Frontal cortex (tissue), 4 donors: ENCODE measurements at places on chromosomes 6 and 20. TPM values are rescaled to one million over a fixed set of nuclear protein-coding genes. Genes with fewer than 3 reads are reported as not detected.

DNA sequence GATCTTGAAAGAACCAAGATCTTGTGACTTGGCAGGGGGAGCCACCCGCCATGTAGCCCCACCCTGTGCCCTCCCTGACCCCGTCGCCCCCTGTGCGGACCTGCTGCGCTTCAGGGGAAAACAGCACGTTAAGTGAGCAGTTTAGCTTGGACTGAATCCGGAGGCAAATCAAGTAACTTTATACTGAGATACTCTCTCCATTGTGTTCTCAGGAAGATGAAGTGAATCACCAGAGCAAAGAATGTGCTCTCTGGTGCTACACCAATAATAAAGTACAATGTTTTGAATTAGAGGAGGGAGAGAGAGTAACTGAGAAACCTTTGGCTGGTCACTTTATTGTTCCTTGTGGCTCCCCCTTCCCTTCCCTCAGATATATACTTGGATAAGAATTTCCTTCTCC lies 83.4 kb downstream of the TXNDC5 start:
- DNase-seq: no peak

GRCh38 chr20:19868441-19868840 lies 110.4 kb downstream of the RIN2 start:
- no peak for DNase-seq

- peak; percentile 32 for DNase-seq
Measured at GRCh38 chr6:56292505-56293181, 45.3 kb upstream of the COL21A1 start.

GRCh38 chr6:3625149-3625979 lies 126.1 kb downstream of the PXDC1 start:
- no peak for DNase-seq

- DNase-seq: no peak
Measured at GRCh38 chr6:157660414-157660813, 162.6 kb upstream of the SNX9 start.

DNA sequence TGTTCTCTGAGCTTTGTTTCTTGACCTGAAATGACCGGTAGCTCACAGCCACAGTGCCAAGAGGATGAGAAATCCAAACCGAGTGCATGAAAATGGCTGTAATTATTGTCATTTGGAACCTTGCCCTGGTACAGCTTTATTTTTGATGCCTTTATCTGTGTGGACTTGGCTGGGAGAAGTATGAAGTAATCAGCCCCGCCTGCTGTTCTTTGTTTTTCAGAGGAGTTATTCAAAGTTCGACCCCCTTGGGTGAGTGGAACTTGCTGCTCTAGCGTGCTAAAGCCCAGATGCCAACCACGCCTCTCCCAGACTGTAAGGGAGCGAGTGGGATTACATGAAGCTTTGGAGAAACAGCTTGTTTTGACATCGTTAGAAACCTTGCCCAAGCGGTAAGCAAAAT lies 48.3 kb downstream of the ECT2L start:
- no peak for DNase-seq

DNA sequence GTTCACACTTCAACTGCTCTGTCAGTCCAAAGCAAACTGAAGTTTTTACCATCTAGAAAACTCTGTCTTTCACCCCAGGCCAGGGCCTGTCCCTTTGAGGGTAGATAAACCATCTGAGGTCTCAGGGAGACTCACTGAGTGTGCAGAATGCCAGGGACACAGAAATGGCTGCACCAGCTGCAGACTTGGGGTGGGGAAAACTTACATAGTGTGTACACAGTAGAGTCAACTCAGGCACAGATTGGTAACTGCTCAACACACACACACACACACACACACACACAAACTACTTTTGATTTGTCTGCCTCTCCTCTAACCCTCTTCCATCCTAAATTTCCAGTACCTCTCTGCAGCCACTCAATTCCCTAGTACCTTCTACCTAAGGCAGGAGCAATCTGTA lies 374.9 kb upstream of the JAG1 start:
- DNase-seq: no peak

Gene SLC17A2
- total RNA-seq: not detected

Gene DDRGK1
- total RNA-seq: 20.8 TPM

Gene RANBP9
- 91.3 TPM for total RNA-seq

Gene SMLR1
- total RNA-seq: not detected

Gene FAXC
- 41.6 TPM for total RNA-seq

Gene PRSS16
- 0.41 TPM for total RNA-seq

Gene KCNK15
- total RNA-seq: not detected
